Renal pelvis (tissue), 12 donors: ENCODE measurements at places on chromosomes 2 and 18. TPM values are rescaled to one million over a fixed set of nuclear protein-coding genes. Genes with fewer than 3 reads are reported as not detected.

DNA sequence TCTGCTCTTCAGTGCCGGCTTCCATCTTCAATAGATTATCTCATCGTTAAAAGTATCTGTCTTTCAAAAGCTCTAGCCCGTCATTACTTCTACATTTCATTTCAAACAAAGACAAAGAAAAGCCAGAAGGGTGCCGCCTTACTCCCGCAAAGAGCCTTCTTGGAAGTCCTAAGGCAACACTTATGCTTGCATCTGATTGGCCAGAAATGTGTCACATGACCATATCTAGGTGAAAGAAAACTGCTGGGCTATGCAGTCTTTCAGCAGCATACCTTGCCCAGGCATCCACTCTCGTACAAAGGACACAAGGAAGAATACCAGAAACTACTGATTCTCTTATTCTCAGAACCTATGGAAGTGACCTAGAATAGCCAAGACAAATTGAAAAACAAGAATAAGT lies 217.1 kb upstream of the SLC35G4 start:
- DNase-seq = no peak

DNA sequence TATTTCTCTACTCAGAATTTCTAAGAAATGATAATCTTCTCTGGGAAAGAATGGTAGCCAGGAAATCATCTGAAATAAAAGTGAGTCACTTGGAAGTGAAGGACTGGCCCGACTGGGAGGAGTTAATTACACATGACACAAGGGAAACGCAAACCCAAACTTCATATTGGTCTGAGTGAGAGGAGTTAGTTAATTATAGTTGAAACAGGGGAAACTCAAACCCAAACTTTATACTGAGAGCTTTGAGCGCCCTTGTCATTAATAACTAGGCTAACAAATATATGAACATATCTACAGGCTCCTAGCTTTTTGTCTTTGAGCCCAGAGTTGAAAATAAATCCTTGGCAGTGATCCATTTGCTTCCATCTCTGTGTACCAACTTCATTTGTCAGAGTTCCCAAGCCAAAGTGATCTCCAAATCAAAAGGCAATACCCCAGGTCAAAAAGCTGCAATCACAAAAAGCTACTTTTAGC lies 187.8 kb upstream of the COL3A1 start:
- DNase-seq = no peak

DNA sequence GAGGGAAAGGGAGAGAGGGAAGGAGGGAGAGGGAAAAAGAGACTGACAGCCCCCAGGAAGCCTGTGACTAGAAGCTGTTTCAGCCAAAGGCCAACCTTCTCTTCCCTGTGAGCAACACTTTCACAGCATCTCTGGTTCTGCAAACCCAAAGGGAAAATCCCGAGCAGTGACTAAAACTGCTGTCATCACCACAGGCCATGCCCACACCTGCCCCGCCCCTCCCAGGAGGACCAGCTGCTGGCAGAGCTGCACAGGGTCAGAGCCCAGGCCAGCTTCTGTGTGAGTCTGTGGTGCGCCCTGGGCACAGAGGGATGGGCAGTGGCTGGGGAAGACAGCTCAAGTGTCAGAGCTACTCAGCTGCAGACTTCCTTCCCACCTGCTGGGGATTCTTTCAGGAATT lies 64.9 kb upstream of the OTOS start:
- DNase-seq = no peak

DNA sequence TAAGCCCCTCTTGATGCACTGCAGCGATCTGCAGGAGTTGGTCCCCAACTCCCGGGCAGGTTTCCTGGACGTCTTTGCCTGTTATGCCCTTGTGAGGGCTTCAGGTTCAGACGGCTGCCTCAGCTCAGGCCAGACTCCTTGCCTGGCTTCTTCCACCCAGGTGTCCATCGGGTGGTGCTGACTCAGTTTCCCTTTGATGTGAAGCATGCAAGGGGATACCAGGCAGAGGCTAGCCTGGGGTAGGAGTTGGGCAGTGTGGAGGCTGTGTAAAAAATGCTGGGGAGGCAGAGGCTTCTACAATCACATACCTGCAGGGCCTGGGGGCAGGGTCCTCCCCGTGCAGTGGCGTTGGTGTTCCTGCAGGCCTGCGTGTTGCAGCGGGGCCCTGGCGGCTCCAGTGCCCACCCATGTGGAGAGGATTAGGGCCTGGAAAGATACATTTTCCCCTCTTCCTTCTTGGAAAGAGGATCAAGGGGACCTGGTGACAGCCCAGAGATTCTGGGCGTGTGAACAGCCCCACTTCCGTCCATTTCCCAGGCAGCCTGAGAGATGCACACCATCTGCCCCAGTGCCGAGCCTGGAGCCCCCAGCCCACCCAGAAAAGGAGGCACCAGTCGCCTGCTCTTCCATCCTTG lies 338.3 kb downstream of the DYSF start:
- no peak for DNase-seq

- no peak for DNase-seq
Measured at GRCh38 chr2:55401124-55401523, 18.5 kb downstream of the CCDC88A start.

The OSR1 gene
- polyA plus RNA-seq = 9.7 TPM
